Hippocampal formation (tissue), 2 donors: ENCODE measurements at places on chromosomes 11 and 22.

- DNase-seq, result no peak
Measured at GRCh38 chr11:113980785-113981184, 5.9 kb downstream of the HTR3A start.

DNA sequence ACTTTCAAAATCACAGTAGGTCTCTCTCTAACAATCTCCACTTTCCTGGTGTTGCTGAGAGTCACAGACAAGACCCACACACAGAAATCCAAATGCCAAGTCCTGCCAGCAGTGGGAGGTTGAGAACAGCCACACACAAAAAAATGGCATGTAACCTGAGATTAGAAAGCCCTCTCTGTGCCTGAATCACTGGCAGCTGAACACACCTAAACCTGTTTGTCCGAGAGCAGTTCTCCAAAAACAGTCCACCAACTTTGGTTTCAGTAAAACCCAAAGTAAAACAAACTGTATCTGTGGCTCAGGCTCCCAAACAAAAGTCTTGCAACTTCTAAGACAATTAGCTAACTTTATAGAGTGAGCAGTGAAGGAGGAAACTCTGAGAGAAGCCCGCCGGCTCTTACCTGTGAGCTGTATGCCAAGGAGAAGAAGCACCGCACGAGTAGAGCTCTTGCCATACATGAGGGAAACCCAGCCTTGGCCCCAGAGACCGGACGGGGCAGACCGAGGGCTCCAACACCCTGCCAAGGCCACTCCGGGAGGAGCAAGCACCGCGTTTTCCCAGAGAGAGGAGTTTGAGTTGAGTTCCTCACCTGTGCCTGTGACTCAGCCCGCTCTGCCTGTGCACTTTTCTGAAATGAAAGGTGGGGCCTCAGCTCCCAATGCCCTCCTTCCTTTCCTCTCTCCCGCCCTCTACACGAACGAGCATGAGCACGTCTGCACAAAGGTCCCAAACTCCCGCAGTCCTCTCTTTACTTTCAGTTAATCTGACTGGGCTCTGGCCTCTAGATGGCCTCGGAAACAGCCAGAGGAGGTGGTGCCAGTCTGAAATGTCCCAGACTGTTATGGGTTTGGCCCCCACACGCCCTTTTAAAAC lies at the start of gene MPZL2:
MPZL2 (minus strand) TSS at position 603 of the 874 bp plus-strand sequence; CDS start at position 459, 144 bp downstream.
- no peak for DNase-seq

- DNase-seq, result no peak
Measured at GRCh38 chr11:10998674-10999073, 140.8 kb upstream of the ZBED5 start.

- no peak for DNase-seq
Measured at GRCh38 chr11:11985954-11986949, 22.2 kb downstream of the DKK3 start.

- DNase-seq, result peak; percentile 46
Measured at GRCh38 chr11:78228467-78228866, 39.7 kb downstream of the USP35 start.

- no peak for DNase-seq
Measured at GRCh38 chr11:59076876-59077571, 9.1 kb upstream of the GLYATL1B start.

DNA sequence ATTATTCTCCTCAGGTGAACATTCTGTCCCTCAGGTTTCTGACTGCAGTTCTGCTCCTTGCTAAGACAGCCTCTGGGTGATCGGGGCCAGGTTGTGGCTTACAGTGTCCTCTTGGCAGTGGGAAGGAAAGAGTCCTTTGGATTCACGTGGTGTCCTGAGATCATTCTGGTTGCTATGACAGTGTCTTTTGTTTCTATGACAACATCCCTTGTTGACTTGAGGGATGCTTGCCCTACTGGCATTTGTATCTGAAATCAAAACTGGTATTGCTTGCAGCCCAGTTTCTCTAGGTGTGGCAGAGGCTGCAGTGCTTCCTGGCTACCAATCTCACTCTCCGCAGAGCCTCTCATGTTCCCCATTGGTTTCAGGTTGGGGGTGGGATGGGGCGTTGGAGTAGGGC lies 151.8 kb upstream of the CCDC90B start:
- no peak for DNase-seq
